ENCODE measurements at places on chromosomes 7 and 10.

GRCh38 chr7:47962262-47962661 is 14.0 kb upstream of the PKD1L1 start:
- DNase-seq, result no peak

GRCh38 chr7:117997862-117998825 is 124.9 kb upstream of the CTTNBP2 start:
- no peak for DNase-seq

- DNase-seq, result no peak
Measured at GRCh38 chr10:119578355-119578754, 18.4 kb downstream of the TIAL1 start.

DNA sequence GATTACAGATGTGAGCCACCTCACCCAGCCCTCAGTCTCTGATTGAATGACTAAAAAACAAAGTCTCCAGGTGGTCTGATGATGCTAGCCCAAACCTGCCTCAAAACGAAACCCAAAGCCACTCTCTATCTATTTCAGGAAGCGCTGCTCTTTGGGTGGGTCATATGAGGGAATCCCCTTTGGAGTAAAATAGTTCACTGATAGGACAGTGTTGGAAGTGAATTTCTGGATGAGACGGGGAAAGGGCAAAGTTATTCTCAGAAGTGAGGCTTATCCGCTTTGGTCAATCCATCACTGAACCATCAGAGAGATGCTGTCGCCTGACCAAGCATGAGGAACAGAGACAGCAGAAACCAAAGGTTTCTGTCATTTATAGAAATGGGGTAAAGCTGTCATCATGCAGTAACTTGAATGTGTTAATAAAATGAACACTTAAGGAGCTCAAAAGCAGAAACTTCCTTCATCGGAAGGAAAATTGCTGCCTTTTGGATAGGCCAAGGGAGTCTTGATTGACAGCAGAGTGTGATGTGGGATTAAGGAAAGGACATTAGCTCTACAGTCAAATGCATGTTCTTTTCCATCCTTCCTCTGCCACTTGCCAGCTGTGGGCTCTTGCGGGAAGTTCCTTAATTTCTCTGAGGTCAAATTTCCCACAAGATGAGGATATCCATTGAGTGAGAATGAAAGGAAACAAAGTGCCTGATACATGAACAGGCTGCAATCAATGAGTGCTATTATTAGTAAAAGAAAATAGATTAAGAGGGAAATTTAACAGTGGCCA is 64.9 kb upstream of the C1QL3 start:
- DNase-seq, result no peak

GRCh38 chr7:152366662-152367061 is 69.1 kb downstream of the KMT2C start:
- DNase-seq, result no peak

Measured in AG04449 (cell line).